ENCODE measurements at places on chromosomes 16 and 17. TPM values are rescaled to one million over a fixed set of nuclear protein-coding genes. Genes with fewer than 3 reads are reported as not detected.

DNA sequence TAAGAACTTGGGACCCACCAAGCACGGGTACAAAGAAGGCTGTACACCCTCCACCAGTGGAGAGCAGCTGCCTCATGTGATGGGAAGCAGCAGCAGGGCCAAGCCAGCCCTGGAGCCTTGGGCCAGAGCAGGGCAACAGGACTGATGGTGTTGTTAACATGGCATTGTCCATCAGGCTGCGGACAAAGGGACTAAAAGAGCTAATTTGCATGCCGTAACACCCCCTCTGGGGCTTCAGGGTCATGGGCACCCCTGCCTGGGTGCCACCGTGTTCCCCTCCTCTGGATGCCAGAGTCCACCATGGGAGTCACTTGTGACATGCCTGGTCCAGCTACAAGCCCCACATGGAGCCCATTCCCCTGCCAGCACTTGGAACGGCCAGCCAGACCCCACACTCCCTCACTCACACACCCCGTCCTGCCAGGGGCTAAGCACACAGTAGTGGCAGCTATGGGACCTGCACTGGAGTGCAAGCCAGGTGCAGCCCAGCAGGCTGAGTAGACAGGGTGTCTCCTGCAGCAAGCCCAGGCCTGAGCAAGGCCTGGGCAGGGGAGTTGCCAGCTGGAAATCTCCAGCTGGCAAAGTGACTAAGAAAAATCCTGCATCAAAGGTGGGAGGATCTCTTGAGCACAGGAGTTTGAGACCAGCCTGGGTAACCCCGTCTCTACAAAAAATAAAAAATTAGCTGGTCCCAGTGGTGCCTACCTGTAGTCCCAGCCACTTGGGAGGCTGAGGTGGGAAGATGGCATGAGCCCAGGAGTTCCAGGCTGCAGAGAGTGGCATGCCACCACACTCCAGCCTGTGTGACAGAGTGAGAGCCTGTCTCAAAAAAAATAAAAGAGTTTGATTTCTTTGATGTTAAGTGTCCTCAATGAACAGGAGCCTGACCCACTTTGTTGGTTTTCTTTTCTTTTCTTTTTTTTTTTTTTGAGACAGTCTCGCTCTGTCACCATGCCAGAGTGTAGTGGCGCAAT is 33.7 kb downstream of the NOL11 start:
- DNase-seq, result no peak
- H3K36me3 ChIP-seq, result peaks cover 15% of the 10 kb centered on the region
- no peak overlapping the region for H3K4me3 ChIP-seq
- no peak overlapping the region for H3K27ac ChIP-seq
- no peaks in the 10 kb centered on the region for H3K27me3 ChIP-seq

DNA sequence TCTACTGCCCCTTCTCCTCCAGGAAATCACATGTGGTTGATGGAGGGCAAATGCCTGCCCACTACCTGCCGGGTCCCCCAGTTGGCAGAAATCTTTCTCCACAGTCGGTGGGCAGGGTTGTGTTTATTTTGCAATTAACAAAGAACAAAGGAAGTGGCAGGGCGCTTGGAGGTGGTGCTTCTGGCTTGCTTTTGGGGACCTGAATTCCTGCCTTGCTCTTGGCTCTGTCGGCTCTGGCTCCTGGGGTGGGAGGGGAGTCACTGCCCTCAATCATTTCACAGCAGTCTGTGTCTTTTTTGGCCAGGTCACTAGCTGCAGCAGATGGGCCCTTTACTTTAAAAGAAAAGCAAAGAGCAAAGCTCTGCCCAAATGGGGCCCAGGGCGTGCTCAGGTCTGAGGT is 69.2 kb downstream of the C16orf78 start:
- DNase-seq, result no peak
- no peaks in the 10 kb centered on the region for H3K36me3 ChIP-seq
- H3K27ac ChIP-seq, result no peak overlapping the region
- H3K4me1 ChIP-seq, result peaks cover 3% of the 10 kb centered on the region
- no peak overlapping the region for H3K4me3 ChIP-seq
- peaks cover 38% of the 10 kb centered on the region for H3K27me3 ChIP-seq

GRCh38 chr17:17613708-17614114 is 22.2 kb upstream of the PEMT start:
- H3K27ac ChIP-seq, result no peak overlapping the region
- peaks cover 4% of the 10 kb centered on the region for H3K4me1 ChIP-seq
- H3K27me3 ChIP-seq, result no peaks in the 10 kb centered on the region
- H3K36me3 ChIP-seq, result no peaks in the 10 kb centered on the region

DNA sequence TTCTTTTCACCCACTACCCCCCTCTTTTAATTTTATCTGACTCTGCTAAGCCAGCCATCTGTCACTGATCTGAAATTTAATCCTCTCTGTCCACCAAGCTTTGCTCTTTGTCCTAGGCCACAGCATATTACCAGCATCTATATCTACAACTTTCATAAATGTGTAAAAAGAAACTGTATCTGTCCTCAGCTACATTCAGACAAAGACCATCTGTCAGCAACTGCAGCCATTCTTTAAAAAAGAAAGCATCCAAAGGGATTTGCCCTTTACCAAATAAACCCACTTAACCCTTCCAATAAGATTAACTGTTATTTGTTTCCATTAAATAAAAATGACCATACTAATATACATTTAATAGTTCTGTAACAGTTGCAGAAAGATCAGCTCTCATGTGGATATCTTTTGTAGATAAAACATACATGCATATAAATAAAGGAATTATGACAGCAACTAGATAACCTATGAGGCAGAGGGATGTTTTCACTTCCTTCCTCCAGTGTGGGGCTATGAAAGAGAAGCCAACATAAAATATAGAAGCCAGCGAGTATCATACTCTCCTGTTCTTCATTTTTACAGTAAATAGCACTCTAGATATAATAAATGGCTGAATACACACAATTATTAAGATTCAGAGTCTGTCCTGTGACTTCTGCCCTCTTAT is 602.5 kb upstream of the SALL1 start:
- H3K27ac ChIP-seq, result no peak overlapping the region
- no peaks in the 10 kb centered on the region for H3K4me1 ChIP-seq
- no peak overlapping the region for H3K4me3 ChIP-seq

- no peak for DNase-seq
- H3K4me1 ChIP-seq, result peaks cover 2% of the 10 kb centered on the region
- H3K4me3 ChIP-seq, result no peak overlapping the region
- no peak overlapping the region for H3K27ac ChIP-seq
- H3K36me3 ChIP-seq, result no peaks in the 10 kb centered on the region
- H3K27me3 ChIP-seq, result peaks cover 9% of the 10 kb centered on the region
Measured at GRCh38 chr17:60160829-60161501, 11.2 kb downstream of the CA4 start.

DNA sequence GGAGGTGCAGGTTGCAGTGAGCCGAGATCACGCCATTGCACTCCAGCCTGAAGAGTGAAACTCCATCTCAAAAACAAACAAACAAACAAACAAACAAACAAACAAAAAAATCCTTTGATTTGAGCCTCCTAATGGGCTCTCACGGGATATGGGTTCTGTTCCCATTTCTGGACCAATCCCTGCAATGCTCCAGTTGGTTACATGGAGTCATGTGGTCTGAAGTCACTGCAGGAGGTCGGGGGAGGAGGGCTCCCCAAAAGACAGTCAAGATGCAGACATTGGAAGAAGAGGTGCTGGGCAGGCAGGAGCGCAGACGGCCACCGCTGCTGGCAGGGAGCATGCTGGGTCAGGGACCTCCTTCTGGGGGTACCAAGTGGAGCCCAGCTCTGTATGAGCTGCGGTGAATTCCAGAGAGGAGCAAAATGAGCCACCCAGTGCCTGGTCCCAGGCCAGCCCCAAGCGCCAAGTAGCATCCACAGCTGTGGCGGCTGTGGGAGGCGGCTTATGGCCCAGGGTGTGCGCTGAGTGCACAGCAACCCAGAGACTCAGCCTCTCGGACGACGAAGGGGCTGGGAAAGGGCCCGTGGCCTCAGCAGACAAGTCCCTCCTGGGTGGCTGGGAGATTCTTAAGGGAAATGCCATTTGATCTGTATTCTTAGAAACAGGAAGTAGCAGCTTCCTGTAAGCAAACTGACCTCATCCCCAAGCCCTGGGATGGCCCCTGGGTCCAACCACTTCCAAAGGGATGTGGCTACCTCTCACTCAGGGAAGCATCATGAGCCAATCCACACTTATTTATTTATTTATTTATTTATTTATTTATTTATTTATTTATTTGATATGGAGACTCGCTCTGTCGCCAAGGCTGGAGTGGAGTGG is 19.6 kb upstream of the ATP2A3 start:
- peaks cover 2% of the 10 kb centered on the region for H3K36me3 ChIP-seq
- no peaks in the 10 kb centered on the region for H3K27me3 ChIP-seq

DNA sequence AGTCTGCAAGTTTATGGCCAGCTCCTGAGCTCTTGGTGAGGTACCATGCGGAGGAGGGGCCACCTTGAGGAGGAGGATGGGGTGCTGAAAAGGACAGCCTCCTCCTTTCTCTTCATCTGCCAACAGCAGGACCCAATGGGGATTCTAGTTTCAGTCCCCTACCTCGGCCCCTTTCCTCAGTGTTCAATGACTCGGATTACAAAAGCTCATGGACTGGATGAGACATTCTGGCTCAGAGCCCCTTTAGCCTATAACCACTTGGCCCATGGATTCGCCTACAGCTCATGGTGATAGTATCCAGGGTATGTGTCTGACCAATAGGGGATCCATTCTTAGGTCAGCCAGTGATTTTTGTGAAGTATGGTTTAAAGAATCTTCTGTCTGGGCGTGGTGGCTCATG is 8.5 kb upstream of the PIK3R6 start:
- H3K27ac ChIP-seq, result no peak overlapping the region
- DNase-seq, result no peak
- H3K4me1 ChIP-seq, result no peaks in the 10 kb centered on the region
- peaks cover 22% of the 10 kb centered on the region for H3K27me3 ChIP-seq
- no peak overlapping the region for H3K4me3 ChIP-seq
- H3K36me3 ChIP-seq, result no peaks in the 10 kb centered on the region

GRCh38 chr17:79515646-79516571 is 94.9 kb downstream of the RBFOX3 start:
- H3K4me3 ChIP-seq, result no peak overlapping the region
- no peaks in the 10 kb centered on the region for H3K4me1 ChIP-seq
- DNase-seq, result no peak

- no peaks in the 10 kb centered on the region for H3K27me3 ChIP-seq
- H3K4me1 ChIP-seq, result no peaks in the 10 kb centered on the region
- DNase-seq, result no peak
- peaks cover 2% of the 10 kb centered on the region for H3K36me3 ChIP-seq
- H3K27ac ChIP-seq, result no peak overlapping the region
Measured at GRCh38 chr16:4746215-4746614, 11.9 kb downstream of the DNAAF8 start.

DNA sequence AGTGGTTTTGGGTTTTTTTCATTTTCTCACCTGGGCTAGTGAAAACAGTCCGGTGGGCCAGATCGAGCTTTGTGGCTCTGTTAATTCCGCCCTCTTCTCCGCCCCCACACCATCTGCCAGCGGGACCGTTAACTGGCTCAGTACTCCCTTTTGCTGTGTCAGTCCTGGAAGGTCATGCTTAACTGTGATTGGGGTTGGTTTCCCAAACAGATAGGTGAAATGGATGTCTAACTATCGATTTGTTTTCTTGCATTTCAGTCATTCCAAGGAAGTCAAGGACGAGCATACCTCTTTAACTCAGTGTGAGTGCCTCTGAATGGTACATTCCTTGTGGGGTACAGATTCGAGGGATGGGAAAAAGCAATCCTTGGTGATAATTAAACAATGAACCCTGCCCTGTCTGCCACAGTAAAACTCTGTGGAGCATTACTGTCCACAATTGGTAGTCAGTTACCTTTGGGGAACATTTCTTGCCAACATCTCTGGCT is 56.7 kb downstream of the YPEL2 start:
- no peak for DNase-seq
- peaks cover 31% of the 10 kb centered on the region for H3K36me3 ChIP-seq
- H3K27me3 ChIP-seq, result no peaks in the 10 kb centered on the region
- no peak overlapping the region for H3K4me3 ChIP-seq
- peak overlapping the region; percentile 85 for H3K27ac ChIP-seq

DNA sequence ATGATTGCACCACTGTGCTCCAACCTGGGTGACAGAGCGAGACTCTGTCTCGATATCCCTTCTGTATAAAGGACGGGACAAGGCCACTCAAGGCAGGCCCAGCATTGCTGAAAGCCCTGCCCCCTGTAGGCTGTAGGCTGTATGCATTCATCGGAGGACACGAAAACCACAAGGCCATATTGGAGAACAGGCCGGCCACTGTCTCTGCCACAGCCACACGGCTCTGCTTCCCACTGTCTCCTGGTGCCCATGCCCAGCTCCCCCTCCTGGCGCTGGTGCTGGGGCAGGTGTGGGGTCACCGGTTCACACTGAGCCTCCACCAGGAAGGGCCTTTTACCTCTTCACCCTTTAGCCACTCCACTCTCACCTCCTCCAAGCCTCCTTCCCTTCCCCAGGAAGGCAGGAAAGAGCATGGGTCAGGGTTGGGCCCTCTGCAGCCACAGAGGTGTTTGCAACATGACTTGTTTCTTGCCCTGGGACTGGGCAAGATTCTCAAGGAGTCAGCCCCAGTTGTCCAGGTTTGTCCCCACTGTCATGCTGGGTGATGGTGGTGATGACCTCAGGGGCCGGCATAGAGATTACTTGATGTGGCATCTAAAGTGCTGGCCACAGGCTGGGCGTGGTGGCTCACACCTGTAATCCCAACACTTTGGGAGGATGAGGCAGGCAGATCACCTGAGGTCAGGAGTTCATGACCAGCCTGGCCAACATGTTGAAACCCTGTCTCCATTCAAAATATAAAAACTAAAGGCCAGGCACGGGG is 5.3 kb upstream of the NTN3 start:
- H3K4me1 ChIP-seq, result peaks cover 22% of the 10 kb centered on the region
- no peaks in the 10 kb centered on the region for H3K27me3 ChIP-seq
- H3K4me3 ChIP-seq, result no peak overlapping the region
- H3K27ac ChIP-seq, result no peak overlapping the region
- H3K36me3 ChIP-seq, result no peaks in the 10 kb centered on the region

GRCh38 chr16:47366228-47366627 is 94.6 kb downstream of the ITFG1 start:
- DNase-seq, result no peak
- peaks cover 7% of the 10 kb centered on the region for H3K36me3 ChIP-seq
- H3K4me1 ChIP-seq, result no peaks in the 10 kb centered on the region
- H3K27ac ChIP-seq, result no peak overlapping the region
- no peak overlapping the region for H3K4me3 ChIP-seq

DNA sequence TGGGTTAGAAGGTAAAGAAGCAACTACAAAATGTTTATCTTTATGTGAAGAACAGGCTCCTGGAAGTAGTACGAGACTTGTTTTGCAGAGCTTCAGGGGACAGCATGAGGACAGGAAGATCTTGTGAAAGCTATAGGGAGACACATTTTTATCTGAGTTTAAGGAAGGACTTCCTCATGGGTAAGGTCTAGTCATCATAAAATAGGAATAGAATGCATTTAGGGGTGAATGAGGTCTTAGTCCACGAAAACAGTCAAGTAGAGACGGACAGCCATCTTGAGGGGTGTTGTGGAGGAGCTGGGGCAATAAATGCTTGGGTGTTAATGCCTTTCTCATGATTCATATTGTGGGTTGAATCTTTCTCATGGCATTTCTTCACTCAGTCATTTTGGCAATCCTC is 24.3 kb downstream of the KCNJ16 start:
- DNase-seq, result no peak
- no peaks in the 10 kb centered on the region for H3K36me3 ChIP-seq
- no peaks in the 10 kb centered on the region for H3K27me3 ChIP-seq
- H3K4me1 ChIP-seq, result peaks cover 10% of the 10 kb centered on the region

- H3K27ac ChIP-seq, result no peak overlapping the region
- DNase-seq, result no peak
- no peak overlapping the region for H3K4me3 ChIP-seq
- H3K36me3 ChIP-seq, result peaks cover 49% of the 10 kb centered on the region
Measured at GRCh38 chr17:75704963-75705875, 16.0 kb upstream of the ITGB4 start.

SCNN1G gene
- not detected for total RNA-seq

MYH8 gene
- not detected for total RNA-seq

HAP1 gene
- total RNA-seq, result not detected

TEKT3 gene
- 0.82 TPM for total RNA-seq

ENPP7 gene
- total RNA-seq, result not detected

RAB26 gene
- total RNA-seq, result 0.80 TPM

TP53TG3D gene
- total RNA-seq, result not detected

MAFG gene
- 38.1 TPM for total RNA-seq

OR1A1 gene
- not detected for total RNA-seq

Data from chondrocyte (in vitro differentiated cells).